ENCODE measurements at places on chromosomes 2 and 18.

DNA sequence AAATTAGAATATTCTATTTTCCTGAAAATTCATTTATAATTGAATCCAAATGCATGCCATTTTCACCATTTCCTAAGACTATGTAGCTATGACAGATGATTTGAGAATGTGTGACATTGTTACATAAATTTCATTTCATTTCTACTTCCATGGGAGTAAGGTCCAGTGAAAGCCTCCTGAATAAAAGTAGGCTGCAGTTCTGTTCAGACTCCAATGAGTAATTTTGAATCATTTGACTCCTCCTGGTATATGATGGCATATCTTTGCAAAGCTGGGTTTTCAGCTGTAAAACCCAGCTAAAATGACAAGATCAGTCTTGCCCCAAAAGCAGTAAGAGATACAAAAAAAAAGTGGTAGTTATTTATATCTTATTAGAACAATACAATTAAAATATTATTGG, 101.0 kb upstream of the DNAJC10 start:
- DNase-seq, result no peak

GRCh38 chr18:23640052-23640451, 22.7 kb downstream of the ANKRD29 start:
- no peak for DNase-seq

- no peak for DNase-seq
Measured at GRCh38 chr2:169265591-169265990, 96.7 kb downstream of the LRP2 start.

- DNase-seq, result no peak
Measured at GRCh38 chr2:15570104-15570503, 9.0 kb upstream of the NBAS start.

GRCh38 chr2:110800611-110801402, 68.4 kb downstream of the ACOXL start:
- DNase-seq, result no peak

DNA sequence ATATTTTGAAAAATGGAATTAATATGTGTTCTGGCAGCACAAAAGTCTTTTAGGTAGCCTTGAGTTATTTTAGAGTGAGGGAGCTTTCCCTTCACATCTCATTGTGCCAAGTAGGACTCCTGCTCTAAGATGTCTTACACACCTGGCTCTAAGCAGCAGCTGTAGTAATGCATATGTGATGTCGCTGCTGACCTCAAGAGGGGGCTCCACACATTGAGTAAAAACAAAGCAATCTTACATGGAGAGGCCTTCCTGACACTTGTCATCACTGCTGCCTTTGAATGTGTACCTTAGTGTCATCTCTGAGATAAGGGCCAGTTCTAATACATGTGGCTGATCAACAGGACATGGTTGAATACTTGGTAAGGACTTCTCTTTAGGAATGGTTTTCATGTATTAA, 75.8 kb downstream of the ACTR3 start:
- no peak for DNase-seq

- DNase-seq, result no peak
Measured at GRCh38 chr2:44944102-44944951, 2.8 kb downstream of the SIX3 start.

DNA sequence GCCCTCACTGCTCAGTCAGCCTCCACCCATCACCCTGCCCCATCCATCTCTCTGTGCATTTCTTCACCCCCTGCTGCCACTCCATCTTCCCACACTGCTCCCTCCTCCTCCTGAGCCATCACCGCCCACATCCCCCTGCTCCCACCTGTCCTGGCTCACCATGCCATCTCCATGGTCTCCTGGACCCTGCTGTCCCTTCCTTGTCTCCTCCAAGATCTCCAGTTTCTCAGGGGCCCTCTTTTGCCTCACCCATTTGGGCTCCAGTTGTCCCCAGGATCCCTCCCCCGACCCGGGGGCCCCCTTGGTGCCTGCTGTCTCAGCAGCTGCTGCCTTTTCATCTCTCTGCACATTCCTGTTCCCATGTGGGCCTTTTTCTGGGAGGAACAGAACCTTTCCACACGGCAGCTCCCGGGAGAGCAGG, 10.6 kb downstream of the SPEG start:
- no peak for DNase-seq

DNA sequence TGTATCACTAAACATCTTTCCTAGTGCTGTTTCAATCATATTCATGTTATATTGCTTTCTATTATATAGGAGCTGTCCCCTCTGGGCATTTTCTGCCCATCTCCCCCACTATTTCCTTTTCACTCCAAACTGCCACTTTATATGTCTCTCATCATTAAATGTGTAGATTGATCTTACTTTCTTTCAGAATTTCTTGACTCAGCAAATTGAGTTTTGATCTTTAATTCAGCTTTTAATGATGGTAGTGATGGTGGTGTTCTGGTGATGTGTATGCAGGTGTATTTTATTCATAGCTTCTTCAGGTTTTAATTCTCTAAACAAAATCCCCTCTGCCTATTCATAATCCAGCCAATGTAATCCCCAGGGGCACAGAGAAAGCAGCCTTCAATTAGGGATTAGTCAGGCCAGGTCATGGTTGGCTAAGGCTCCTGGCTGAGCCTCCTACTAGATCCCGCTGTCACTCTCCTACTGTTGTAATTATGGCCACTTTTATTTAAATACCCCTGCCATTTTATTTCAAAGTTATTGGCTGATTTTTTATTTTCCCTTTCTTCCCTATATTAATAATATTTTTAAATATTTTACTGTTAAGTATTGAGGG, 325.4 kb downstream of the SPAG16 start:
- no peak for DNase-seq

DNA sequence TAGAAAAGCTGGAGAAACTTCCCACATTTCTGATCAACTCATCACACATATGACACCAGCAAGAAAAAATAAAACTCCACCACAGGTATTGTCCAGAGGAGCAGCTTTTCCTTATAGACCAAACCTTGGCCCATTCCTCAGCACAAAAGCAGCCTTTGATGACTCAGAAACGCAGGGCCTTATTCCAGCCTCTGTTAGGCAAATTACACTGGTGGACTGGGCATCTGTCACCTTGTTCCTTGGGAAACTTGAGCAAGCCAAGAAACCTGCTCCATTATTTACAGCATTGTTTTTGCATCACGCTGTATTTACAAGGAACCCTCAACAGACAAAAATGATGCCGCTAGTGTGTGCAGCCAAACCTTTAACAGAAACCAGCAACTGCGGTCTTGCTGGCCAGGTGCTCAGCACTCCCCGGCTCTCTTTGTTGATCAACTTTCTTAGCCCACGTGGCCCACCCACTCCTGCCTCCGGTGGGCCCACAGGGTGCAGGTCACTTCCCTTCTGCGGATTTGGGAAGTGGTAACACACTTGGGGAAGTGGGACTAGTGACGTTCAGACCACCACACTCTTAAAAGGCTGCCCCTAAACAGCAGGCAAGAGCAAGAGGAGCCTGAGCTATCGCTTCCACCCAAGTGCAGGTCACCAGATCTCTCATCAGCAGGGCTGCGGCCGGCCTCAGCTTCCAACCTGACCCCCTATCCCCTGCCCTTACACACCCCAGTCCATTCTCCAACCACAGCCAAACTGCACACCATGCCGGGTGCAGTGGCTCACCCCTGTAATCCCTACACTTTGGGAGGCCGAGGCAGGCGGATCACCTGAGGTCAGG, 1.5 kb downstream of the AP1S3 start:
- no peak for DNase-seq

DNA sequence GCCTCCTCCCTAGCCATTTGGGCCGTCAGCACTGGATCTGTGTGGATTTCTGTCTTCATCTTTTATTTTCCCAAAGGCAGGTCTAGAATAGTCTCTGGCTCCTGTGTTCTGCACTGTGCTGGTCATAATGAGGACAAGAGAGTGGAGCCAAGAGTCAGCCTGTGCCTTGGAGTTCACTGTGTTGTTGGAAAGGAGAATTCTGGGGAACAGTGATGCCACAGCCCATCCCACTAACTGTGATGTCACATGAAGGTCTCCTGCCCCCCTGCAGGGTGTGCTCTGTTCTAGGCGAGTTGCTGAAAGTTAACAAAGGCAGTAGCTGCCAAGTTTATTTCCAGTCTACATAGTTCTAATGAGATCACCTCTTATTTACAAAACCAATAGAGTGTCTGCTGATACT, 248.5 kb downstream of the TPGS2 start:
- DNase-seq, result no peak

DNA sequence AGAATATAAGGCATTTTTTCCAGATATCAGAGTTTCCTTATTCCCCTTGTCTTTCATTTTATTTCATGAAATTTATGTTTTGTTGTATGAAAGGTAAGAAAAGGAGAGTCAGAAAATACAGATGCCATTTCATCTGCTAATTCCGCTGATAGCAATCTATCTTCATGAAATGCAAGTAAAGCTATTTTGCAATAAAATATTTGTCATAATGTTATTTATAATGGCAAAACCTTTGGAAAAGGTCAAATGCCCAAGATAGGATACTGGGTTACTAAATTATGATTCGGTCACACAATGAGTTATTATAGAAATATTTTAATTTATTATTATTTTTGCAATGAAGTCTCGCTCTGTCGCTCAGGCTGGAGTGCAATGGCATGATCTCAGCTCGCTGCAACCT, 124.2 kb downstream of the SPP2 start:
- no peak for DNase-seq

- DNase-seq, result no peak
Measured at GRCh38 chr2:7665880-7666279, 748.7 kb downstream of the RNF144A start.

DNA sequence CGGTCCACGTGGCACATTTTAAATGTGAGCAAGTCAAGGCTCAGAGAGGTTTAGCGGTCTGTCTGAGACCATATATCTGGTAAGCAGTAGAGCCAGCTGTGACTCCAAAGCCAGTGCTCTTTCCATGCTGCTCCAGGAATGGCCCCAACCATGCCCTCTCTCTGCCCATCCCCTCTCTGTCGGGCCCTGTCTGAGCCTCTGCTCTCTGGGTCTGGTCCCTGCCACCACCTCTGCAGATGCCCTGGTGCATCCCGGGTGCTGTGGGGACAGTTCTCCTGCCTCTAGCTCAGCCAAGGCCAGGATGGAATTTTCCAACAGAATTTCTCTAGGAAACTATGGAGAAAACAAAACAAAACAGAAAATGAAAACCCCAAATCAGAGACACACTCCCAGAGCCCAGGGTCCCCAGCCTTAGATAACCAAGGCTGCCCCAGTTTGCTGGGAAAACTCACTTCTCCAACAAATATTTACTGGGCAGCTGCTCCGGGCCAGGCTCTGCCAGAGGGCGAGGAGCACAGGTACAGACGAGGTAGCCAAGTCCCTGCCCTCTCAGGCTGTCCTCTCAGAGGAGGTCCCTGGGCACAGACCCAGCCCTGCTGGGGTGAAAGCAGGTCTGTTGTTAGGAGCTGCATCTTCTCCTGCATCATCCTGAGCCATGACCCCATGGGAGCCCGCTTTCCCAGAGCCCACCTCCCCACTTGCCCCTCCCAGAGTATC, 9.2 kb downstream of the ADRA2B start:
- DNase-seq, result no peak

GRCh38 chr18:60684843-60685513, 312.4 kb upstream of the MC4R start:
- DNase-seq, result no peak

DNA sequence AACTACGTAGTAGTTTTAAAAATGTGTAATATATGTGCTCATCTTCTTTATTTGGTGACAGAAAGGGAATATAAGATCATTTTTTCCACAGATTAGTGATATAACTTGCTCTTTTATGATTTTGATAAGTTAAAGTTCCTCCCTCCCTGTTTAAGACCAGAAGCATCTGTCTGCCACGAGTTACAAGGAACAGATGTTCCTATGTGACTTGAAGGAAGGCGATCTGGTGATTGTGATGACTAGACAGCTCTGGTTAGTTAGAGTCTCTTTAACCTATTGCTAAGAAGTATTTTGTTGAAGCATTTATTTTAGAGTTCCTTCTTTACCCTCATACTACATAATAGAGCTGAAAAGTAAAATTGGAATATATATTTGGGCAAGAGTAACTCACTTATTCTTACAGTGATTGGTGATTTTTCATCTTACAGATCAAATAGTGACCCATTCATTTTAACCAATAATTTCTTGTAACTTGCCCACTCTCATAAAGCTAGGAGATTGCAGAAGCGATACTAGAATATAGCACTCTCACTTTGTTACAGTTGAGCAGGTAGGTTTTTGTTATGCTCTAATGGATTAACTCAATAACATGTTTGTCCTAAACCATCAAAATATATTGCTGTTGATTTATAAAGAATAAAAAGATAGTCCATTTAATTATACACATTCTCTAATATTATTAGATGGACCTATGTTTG, 218.7 kb downstream of the SLC4A10 start:
- DNase-seq, result no peak

GRCh38 chr18:56997200-56997599, 149.7 kb upstream of the BOD1L2 start:
- DNase-seq, result no peak

DNA sequence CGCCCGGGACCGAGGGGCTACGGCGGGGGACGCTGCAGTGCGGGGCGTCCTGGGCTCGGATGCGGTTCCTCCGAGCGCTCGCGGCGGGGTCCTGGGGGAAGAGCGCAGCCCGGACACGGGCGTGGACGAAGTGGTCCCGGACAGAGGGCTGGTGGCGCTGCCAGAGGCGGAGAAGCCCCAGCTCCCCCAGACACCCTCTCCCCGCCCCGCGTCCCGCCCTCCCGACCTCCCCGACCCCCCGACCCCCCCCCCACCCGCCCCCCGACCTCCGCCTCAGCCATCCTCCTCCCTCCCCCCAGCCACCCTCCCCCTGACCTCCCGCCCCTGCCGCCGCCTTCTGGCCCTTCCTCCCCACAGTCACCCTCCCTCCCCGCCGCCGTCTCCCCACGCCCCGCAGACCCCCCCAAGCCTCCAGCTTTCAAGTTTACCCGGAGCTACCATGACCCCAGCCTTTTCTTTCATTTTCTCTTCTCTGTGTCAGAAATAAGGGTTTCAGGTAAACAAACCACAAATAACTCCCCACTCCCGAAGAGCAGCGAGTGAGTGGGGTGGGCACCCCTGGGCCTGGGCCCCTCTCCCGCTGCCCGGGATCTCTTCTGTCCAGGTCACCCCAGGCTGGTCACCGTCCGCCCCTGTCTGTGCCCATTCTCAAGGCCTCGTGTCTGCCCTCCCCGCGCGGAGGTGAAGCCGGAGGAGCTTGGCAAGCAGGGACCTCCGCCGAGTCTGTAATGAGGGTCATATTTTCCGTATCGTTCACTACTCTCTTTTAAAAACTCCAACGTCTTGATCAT, 5.1 kb downstream of the NFATC1 start:
- no peak for DNase-seq

GRCh38 chr18:66196805-66197204, 407.1 kb downstream of the CDH19 start:
- no peak for DNase-seq

DNA sequence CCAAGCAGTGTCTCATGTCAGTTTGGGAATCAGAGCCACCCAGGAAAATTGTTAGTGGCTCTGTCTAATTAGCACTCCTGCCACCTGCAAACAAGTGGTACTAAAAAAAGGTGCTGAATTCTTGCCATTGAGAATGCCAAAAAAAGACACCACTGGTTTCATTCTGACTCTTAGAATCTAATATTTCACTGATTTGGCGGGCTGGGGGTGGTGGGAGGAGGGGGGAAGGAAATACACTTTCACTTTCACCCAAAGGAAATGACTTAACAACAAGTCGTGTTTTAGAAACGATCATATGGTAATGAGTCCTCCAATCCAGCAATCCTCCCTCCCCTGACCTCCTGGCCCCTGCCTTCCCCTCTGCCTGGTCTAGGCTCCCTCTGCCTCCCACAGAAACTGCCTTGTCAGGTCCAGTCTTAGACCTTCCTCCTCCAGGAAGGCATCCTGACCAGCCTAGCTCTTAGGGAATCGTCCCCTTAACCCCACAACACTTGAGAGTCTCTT, 4.4 kb upstream of the KLHL29 start:
- DNase-seq, result no peak

GRCh38 chr18:22221350-22221749, 52.0 kb downstream of the GATA6 start:
- no peak for DNase-seq

- no peak for DNase-seq
Measured at GRCh38 chr2:232568161-232568560, 17.7 kb downstream of the EIF4E2 start.
